ENCODE measurements at places on chromosomes 4 and X.

DNA sequence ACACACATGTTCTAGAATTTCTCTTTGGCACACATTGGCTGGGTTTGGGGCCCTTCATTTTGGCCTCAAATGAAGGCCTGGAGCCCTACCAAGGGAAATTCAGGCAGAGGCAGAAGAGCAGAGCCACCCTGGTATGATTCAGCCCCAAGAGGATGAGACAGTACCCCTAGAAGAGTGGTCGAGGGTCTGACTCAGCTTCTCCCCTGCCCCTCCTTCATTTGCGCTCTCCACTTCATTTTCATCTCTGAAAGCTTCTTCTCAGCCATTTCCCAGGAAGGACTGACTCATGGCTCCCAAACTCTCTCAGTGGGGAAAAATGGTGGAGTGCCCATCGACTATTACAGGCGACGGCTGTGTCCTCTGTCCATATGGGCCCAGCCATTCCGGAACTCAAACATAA, 43.5 kb downstream of the MAMLD1 start:
- no peak for DNase-seq

DNA sequence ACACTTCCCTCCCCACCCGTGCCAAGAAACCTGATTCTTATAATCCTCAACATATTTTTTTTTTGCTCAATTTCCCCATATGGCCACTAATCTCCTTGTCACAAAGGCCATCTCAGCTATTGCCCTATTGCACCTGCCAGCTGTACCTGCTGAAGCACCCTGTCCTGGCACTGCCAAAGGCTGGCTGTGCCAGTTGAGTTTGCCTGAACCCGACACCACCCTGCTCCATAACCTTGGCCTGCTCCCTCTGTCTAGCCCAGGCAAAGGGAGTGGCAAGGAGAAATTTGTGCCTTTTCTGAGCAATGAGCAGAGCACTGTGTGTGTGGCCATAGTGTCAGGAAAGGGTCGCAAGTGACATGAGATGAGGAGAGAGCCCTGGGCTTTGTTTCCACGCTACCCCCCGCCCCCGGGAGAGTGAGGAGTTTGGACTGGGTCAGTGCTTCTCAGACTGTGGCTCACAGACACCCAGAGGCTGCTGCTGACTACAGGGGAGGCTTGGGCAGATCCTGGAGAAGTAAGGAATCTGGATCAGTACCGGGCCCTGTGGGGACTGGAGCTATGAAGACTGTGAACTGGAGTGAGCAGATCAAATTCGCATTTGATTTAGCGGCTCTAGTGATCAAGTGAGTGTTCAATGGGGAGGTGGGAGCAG, 42.2 kb upstream of the HMGB3 start:
- no peak for DNase-seq

DNA sequence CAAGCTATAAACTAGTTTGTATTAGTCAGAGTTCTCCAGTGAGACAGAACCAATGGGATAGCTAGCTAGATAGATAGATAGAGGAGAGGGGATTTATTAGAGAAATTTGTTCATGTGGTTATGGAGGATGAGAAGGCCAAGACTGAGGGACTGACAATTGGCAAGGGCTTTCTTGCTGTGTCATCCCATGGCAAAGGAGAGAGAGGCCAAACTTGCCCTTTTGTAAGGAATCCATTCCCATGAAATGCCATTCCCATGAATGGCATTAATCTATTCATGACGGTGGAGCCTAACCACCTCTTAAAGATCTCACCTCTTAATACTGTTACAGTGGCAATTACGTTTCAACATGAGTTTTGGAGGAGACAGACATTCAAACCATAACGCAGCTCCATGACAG, 58.1 kb downstream of the LINC00632 start:
- no peak for DNase-seq

DNA sequence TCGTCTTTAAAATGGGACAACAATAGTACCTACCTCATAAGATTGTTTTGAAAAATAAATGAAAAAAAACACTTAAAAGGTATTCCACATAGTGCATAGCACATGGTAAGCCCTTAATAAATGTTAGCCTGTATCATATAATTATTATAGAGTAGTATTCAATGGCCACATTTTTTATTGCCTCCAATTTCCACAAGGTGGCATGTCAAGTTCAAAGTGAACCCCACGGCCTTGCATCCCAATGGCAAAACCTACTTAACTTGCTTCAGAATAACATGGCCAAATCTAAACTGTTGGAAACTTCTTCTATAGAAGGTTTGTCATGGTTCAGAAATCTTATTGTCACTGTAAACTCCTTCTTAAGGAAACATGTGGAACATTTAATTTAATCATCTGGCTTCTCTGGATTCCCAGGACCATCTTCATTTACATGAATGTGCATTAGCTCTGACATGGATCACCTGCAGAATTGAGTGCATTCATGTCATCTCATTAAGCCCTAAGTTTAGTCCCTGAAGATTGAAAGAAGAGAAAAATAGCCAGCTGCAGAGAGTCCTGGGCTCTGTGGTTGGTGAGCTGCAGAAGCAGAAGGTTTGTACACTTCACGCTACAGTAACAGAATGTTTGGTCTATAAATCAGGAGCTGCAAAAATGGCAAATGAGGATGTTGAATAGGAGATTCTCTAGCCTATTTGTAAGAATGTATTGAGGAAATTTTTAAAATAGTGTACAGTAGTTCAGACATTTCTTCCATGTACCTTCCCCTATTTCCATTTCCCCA, 61.0 kb downstream of the ANXA3 start:
- peak; percentile 75 for DNase-seq

- DNase-seq = no peak
Observed at GRCh38 chr4:67451464-67451863, 93.8 kb downstream of the CENPC start.

DNA sequence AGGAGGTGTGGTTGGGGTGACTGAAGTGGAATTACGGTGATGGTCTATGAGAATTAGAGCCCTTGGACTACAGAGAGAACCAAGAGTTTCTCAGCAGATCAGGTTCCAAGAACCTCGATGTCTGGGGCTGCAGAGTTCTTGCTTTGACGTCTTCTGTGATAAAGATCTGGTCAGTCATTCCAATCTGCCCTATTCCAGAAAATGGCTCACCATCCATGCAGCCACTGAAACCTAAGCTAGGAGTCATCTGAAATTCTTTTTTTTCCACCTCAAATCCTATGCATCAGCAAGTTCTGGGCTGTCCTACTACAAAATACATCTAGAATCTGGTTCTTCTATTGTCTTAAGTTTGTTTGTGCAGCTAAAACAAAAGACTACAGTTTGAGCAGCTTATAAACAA, 254.4 kb upstream of the PGRMC2 start:
- no peak for DNase-seq

DNA sequence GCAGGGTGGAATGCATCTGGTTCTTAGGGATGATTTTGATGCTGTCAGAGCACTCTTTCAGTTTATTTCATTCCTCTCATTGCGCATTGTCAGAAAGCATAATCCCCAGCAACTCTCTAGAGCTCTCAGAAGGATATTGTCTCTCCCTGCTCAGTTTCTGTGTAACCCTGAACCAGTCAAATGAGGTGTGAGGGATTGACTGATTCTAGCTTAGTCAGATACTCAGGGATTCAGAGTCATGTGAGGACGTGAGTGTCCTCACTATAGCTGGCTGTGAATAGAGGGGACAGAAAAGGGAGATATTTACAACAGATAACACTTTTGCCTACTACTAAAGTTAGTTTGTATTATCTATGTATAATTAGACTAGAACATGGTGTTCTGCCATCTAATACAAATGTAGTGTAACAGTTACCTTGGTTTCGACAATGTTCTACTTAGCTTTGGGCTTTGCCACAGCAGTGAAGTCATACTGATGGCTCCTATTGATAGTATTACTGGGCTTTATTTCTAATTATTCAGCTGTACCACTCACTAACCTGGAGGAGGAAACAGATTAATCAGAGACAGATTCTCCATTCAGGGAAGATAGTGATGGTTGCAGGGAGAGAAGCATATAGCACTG, 19.5 kb downstream of the AP1AR start:
- DNase-seq = no peak

Measured in stomach (tissue), 19 donors.